ENCODE measurements at places on chromosomes 2 and 18.

GRCh38 chr18:72391951-72392350 is 152.2 kb downstream of the CBLN2 start:
- DNase-seq = no peak

- DNase-seq = no peak
Observed at GRCh38 chr2:111209045-111209514, 88.4 kb downstream of the BCL2L11 start.

DNA sequence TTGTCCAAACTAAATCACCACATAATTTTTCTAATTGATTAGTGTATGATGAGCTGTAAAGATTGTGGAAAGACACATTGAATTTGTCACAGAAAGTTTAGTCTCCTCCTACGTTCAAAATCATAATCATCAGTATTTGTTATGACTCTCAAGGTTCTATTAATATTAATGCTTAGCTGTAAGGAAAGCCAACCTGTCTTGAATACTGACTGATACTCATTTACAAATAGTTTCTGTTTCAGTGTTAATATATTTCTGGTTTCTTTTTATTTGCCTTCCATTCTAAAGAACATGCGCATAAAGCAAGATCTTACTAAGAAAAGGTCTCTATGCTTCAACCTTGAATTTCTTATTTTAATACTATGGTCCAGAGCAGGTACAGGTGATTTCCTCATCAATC is 55.1 kb downstream of the CPS1 start:
- DNase-seq = no peak

DNA sequence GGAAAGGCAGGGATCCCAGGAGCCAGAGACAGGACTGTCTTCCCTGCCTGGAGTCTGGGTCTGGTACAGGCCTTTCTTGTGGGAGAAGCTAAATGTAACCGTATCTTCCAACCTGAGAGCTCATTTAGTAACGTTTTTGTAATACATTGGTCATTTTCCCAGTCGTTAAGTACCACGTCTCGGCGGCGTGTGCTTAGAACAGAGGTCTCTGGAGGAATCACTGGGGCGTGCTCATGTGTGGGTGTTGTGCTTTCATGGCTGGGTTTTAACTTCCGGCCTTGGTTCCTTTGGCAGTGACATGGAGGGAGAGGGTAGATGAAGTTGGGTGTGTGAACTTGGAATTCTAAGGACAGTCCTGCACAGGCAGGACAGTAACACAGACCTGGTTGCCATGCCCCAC is 79.7 kb downstream of the NCK2 start:
- no peak for DNase-seq

GRCh38 chr2:223081789-223082188 is 29.8 kb downstream of the KCNE4 start:
- no peak for DNase-seq

GRCh38 chr18:261398-262073 is 6.3 kb downstream of the THOC1 start:
- DNase-seq = no peak

GRCh38 chr2:1366546-1367134 is 46.6 kb upstream of the TPO start:
- no peak for DNase-seq

DNA sequence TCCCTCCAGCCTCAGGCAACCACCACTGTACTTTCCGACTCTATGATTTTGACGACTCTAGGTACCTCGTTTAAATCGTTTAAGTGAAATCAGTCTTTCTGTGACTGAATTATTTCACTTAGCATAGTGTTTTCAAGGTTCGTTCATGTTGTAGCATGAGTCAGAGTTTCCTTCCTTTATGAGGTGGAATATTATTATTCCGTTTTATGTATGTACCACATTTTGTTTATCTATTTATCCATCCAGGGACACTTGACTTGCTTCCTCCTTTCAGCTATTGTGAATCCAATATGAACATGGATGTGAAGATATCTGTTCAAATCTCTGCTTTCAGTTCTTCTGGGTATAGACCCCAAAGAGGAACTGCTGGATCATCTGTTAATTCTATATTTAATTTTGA is 19.1 kb downstream of the IL1R2 start:
- DNase-seq = no peak

DNA sequence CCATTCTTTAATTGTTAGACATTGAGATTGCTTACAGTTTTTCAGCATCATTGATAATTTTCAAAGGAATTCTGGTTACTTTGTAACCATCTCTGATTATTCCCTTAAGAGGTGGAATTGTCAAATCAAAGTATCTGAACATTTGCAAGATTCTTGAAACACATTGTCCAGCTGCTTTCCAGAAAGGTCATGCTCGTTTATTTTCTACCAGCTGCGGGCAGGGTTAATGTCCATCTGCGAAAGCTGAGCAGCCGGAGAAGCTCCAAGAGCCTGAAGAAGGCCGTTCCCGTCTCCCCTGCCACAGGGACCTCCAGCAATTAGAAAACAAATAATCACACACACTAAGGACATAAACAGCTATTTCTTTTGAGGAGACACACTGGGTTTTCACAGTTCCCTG is 76.1 kb upstream of the TXNDC2 start:
- DNase-seq = no peak

- DNase-seq = no peak
Observed at GRCh38 chr2:16330571-16330970, 335.1 kb downstream of the CYRIA start.

DNA sequence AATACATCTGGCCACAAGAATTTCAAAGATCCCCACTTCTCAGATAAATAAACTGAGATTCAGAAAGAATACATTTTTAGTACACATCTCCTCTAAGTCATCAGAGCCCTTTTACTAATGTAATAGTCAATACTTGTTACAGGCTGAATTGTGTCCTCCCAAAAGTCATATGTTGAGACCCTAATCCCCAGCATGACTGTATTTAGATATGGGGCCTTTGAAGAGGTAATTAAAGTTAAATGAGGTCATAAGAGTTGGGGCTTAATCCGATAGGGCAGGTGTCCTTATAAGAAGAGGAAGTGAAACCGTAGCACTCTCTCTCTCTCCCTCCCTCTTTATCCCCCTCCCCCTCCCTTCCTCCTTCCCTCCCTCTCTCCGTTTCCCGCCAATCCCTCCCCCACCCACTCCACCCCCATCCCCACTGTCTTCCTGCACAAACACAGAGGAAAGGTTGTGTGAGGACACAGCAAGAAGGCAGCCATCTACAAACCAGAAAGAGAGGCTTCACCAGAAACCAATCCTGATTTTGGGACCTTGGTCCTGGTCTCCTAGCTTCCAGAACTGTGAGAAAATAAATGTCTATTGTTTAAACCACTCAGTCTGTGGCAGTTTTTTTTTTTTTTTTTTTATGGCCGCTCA is 66.6 kb upstream of the ZNF397 start:
- no peak for DNase-seq

DNA sequence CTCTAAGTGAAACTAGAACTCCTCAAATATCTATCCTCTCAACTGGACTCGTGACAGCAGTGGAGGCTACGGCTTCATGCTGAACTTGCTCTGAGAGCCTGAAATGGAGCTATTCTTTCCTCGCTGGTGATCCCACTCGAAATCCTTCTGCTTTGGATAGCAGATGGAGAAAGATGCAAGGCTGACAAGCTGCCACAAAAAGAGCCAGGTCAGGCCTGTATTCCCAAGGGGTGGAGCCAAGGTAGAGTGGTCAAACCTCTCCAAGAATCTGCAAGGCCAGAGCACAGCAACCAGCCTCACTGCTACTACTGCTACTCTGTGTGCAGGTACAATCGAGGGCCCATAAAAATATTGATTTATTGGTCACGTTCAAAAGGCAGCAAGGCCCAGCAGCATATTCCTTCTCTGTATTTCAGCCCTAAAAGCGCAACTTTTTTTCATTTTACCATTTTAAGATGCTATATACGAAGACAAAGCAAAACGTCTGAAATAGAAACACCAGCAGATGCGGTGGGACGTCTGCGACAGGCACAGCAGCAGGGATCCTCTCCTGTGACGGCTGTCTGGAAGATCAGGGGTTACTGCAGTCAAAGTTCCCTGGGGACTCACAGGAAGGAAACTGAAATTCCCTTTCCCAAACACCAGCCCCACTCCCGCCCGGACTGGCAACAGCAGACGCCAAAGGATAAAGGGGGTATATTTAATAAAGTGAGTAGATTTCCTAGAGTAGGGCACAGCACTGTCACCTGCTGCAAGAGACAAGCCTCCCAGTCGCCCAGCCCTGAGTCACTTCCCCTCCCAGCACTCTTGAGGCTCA is 2.4 kb downstream of the SPRED2 start:
- DNase-seq = no peak

DNA sequence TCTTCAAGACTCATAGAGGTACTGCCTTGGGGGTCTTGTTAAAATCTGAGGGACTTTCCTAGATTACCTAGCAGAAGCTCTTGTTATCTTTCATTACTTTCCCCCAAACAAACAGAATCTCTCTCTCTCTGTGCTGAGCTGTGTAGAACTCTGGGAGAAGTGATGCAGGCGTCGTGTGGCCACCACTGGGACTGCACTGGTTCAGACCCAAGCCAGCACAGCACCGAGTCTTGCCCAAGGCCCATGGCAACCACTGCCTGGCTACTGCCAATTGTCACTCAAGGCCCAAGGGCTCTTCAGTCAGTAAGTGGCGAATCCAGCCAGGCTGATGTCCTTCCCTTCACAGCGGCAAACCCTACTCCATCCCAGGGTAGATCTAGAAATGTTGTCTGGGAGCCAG is 28.6 kb downstream of the PPP1R1C start:
- no peak for DNase-seq

- DNase-seq = no peak
Observed at GRCh38 chr18:9323750-9324445, 10.7 kb upstream of the TWSG1 start.

GRCh38 chr2:24818721-24819167 is 25.5 kb downstream of the CENPO start:
- DNase-seq = no peak

DNA sequence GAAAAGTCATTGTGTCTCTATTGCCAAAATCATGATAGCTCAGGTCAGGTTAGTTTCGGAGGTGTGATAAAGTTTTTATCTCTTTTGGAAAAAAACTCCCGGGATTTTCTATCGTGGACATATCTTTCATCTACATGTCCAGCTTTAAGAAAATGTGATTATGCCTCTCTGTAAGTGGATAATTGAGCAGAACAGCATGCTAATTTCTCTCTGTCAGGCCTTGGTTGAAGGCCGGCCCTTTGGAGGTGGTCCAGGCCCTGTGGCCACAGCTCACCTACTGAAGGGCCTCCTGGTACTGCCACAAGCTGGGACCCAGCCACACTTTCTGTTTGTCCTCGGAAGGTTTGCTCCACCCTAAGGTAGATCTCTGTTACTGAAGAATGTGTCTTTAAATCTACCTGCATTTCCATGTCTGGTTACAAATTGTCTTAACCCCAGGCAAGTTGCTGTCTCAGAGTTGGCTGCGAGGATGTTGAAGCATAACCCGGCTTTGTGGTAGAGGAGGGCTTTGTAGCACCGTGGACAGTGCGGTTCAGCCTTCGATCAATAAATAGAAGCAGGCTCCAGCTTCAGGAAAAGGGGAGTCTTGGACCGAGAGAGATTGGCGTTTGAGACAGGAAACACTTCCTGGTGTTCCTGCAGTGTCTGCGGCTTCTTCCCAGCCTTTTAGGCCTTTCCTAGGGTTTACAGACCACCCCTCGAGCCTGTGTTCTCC is 25.5 kb downstream of the TCF7L1 start:
- DNase-seq = no peak

- no peak for DNase-seq
Observed at GRCh38 chr2:166134252-166135151, 6.7 kb upstream of the SCN1A start.

DNA sequence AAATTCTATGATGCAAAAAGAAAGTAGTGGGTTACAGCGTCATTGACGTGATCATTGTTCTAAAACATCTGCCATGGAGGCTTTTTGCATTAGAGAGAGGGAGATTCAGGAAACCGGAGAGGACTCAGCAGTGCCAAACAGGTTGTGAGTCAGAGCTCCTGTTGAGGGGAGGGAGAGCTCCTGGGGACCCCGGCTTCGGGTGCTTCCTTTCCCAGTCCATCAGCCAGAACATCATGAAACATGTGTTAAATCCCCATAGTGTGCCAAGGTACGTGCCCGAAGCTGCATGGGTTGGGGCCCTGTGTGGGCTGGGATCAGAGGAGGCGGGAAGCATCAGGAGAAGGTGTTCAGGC is 791 bp upstream of the CYRIA start:
- DNase-seq = no peak

DNA sequence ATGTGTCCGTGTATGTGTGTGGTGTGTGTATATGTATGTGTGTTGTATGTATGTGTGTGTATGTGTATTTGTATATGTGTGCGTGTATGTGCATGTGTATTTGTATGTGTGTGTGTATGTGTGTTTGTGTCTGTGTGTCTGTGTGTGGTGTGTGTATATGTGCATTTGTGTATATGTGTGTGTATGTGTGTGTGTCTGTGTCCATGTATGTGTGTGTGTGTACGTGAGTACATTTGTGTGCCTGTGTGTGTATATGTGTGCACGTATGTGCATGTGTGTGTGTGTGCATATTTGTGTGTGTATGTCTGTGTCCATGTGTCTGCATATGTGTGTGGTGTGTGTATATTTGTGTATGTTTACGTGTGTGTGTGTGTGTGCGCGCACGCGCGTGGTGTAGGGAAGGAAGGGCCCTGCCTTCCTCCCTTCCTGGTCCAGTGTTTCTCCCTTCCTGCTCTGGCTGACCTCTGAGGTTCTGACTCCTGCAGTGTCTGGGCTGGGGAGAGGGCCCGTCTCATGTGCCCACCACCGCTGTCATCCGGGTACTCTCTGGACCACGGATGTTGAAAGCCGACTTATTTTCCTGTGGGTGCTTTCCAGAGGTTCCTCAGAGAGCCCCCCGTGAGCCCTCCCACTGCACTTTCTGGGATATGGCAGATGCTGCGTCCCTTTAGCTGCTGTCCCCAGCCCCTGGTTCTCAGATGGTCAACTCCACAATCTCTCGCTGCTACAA is 209.5 kb downstream of the DYSF start:
- no peak for DNase-seq

DNA sequence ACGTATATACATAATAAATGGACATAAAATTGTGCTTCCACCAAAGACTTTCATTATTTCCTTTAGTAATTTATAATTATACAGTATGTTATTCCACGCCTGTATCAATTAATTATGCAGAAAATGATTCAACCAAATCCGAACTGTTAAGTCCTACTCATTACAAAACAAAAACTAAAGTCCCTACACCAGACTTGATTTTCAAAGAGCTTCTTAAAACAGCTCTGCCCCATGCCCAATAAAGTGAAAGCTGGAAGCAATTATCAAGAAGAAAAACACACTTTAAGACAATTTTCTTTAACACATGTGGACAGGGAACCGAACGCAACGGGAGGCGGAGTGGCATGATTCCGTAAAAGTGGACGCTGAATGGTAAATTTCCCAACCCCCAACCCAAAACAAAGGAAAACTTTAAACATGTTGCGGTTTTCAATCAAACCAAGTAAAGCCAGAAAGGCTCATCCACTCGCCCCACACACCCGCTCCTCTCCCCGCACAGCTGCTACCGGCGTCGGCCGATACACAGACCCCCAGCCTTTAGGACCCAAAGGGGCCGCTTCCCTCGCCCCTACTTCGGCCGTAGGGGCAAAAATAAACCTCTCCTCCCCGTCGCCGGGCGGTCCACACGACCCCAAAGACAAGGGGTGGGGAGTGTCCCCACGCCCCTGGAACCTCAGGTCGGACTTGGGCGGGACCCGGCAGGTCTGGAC is 705 bp downstream of the YES1 start:
- peak; percentile 46 for DNase-seq

GRCh38 chr18:25299426-25300300 is 52.3 kb downstream of the ZNF521 start:
- no peak for DNase-seq

All from CD4-positive, alpha-beta memory T cell (primary cell).